Occipital lobe (tissue), 3 donors: ENCODE measurements at places on chromosomes 11 and 22. TPM values are rescaled to one million over a fixed set of nuclear protein-coding genes. Genes with fewer than 3 reads are reported as not detected.

- DNase-seq = no peak
Measured at GRCh38 chr11:131423688-131424087, 53.3 kb downstream of the NTM start.

DNA sequence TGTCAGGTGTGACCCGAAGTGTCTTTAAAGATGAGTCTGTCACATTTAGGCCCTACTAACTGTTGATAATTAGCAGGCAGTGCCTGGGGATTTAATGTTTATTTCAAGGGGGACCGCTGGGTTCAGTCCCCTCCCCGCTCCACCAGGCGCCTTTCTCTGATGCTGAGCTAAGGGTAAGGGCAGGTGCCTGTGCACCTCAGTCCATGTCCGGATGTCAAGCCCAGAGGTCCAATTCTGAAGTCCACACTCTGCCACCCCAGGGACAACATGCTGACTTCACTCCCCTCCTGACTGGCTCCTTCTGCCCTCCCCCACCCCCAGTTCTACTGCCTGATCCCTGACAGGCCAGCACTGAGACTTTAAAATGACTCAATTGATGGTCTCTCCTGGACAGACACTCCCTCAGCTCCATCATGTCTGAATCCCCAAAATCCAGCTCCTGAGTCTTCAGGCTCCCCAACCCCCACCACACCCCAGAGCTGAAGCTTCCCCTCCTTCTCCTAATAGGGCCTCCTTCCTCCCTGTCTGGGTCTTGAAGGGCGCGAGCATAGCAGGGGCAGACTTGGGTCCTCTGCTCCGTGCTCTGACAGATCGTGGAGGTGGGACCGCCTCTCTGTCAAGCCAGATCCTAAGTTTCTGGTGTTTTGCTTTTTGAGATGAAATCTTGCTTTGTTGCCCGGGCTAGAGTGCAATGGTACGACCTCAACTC is 49.8 kb upstream of the ANO1 start:
- DNase-seq = no peak

DNA sequence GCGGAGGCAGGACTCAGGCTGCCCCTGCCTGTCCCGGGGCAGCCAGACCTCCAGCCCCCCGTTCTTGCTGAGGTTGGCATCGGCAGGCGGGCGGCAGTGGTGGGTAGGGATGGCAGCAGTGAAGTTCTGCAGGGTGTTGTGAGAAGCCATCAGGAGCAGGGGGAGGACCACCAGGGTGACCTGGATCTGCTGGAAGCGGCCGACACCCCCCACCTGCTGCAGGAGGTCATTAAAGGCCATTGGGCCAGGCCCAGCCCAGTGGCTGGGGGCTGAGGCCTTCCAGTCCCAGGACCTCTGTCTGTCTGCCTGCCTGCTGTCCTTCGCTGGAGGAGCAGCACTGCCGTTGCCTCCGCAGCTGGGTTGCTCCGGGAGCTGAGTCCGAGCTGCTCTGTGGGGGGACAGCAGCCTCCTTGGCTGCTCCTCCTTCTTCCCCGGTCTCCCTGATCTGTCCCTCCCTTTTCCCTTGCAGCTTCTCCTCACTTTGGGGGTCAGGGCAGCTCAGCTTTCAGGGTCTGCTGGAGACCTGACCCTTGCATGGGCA is at the start of gene SLC22A6:
Gene SLC22A6 (minus strand): TSS at position 517 of the 541 bp plus-strand sequence. CDS start 277 bp downstream, at position 240.
- no peak for DNase-seq

- DNase-seq = no peak
Measured at GRCh38 chr11:17703951-17704350, 15.4 kb upstream of the MYOD1 start.

DNA sequence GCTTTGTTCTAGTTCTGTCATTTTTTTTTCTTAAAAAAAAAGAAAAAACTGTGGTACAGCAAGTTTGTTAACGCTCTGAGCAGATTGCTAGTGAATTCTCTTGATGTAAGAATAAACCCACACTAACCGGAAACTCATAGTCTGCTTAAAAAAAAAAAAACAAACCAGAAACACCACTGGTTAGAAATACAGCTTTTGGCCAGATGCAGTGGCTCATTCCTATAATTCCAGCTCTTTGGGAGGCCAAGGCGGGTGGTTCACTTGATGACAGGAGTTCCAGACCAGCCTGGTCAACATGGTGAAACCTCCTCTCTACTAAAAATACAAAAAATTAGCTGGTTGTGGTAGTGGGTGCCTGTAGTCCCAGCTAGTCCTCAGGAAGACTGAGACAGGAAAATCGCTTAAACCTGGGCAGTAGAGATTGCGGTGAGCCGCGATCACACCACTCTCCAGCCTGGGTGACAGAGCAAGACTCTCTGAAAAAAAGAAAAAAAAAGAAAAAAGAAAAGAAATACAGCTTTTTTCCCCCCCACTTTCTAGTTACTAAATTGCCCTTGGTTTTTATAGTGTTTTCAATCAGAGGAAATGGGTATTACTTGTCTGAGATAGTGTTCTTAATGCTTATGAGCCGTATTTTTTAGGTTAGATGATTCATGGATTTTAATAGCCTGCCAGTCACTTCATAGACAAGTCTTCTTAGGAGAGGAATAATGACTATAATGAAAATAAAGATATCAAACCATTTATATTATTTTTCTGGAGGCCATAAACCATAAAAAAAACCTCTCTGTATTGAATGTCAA is 222.8 kb downstream of the DDX10 start:
- DNase-seq = no peak

GRCh38 chr22:47060718-47061117 is 298.3 kb downstream of the TBC1D22A start:
- DNase-seq = no peak

DNA sequence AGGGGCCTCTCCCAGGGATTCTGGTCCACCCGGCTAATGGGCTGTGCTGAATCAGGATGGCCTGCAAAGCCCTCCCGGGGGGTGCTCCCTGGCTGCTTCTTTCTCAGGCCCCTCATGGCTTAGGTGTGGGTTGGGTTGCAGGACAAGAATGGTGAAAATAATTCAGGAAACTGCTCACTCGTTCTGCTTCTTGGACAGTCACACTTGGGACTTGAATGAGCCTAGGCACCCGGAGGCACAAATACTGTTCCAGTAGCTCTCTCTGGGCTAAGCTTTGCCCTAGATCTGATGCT is 83.2 kb downstream of the TRIM29 start:
- no peak for DNase-seq

DNA sequence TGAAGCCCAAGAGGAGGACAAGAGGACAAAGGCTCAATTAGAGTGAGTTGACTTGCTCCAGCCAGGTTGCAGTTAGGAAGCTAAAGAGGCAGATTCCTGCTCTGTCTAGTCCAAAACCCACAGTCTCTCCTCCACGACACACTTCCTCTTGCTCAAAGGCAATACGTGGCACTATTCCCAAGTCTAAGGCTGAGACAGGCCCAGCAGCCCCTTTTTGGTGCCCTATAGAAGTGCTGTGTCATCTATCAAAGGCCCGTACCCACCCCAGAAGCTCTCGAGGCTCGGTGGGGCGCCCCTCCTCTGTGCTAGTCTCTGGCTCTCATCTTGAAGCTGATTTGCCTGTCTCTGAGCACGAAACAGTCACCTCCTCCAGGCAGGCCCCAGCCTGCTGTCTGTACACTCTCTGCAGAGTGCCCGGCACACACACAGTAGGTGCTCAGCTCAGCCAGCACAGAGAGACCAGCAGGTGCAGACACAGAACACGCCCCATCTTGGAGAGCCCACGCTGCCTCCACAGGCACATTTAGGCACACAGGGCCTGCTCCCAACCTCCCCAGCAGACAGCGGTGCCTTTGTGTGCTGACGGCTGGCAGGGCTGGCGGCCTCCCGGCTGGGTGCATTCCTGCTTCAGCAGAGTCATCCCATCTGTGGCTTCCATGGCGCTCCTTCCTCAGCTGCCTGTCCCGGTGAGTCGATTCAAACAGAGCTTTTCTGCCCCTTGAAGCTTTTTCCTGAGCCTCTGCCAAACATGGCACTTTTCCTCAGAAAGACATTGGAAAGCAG is 52.8 kb downstream of the MYH9 start:
- peak; percentile 64 for DNase-seq

GRCh38 chr22:40221055-40221414 is 43.3 kb downstream of the TNRC6B start:
- no peak for DNase-seq

- no peak for DNase-seq
Measured at GRCh38 chr11:62143727-62144126, 19.9 kb downstream of the INCENP start.

DNA sequence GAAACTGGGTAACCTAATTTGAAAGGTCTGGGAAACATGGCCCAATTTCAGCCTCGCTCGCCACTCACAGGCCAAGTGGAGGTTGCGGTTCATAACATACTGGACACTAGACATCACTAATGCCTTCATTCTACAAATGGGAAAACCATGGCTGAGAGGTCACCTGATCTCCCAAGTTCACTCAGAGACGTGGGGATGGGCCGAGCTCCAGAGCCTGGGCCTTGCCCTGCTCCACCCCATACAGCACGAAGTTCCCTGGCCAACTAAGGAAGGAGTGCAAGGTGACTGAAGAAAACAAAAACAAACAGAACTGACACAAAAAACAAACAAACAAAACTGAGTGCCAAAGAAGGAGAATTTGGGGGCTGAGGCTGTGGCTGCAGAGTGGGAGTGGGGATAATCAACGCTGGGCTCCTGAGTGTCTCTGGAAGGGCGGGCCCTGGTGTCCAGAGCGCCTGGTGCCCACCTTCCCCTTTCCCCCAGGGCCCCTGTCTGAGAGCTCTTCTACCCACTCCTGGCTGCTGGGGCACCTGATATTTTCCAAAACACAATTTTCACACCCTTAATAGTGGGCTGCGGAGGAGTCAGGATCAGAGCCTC is 46.5 kb upstream of the ADA2 start:
- no peak for DNase-seq

- no peak for DNase-seq
Measured at GRCh38 chr11:68206211-68206610, 6.9 kb downstream of the KMT5B start.

DNA sequence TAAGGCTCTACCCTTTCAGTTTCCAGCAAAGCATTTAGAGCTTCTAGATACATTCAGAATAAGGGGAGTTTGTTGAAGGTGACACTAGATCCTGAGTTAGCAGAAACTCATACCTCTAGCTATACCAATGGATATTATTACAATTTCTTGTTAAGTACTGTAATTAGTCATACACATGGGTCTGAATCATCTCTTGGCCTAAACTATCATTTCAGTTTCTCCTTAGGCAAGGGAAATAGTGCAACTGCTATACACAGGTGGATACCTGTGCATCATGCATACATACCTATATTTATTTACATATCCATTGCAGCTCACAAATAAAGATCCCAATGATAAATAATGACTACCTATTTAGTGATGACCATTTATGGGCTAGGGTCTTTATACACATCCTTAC is 45.1 kb upstream of the PAX6 start:
- no peak for DNase-seq

GRCh38 chr11:76592961-76593360 is 77.6 kb downstream of the LRRC32 start:
- DNase-seq = no peak

GRCh38 chr11:126640186-126640585 is 284.7 kb downstream of the ST3GAL4 start:
- no peak for DNase-seq

- DNase-seq = no peak
Measured at GRCh38 chr11:113538451-113539412, 63.5 kb upstream of the DRD2 start.

DNA sequence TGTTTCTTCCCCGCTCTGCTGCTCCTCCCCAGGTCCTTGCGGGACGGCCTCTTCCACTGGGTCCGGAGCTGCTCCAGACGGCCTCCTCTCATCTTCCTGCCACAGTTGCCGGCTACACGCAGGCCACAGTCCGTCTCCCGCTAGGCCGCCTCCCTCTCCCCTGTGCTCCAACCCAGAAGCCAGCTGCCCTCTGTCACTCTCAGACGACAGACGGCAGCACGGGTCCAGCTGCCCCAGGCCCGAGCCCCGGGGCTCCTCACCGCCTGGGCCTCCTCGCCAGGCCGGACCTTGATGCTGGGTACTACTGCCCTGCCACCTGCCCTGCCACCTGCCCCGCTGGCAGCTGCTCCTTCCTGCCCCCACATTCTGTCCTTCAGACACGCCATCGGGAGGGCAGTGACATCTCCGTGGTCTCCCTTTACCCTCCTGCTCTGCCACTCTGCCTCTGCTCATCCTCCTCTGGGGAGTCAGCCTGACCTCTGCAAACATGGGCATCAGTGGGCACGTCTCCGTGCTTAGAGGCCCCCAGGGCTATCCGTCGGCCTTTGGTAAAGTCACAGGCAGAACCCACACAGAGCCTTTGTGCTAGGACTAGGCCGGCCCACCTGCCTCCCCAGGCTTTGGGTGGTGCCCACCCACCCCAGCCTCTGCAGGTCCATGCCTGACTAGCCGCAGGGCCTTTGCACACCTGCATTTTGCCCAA is 43.1 kb upstream of the TH start:
- no peak for DNase-seq

DNA sequence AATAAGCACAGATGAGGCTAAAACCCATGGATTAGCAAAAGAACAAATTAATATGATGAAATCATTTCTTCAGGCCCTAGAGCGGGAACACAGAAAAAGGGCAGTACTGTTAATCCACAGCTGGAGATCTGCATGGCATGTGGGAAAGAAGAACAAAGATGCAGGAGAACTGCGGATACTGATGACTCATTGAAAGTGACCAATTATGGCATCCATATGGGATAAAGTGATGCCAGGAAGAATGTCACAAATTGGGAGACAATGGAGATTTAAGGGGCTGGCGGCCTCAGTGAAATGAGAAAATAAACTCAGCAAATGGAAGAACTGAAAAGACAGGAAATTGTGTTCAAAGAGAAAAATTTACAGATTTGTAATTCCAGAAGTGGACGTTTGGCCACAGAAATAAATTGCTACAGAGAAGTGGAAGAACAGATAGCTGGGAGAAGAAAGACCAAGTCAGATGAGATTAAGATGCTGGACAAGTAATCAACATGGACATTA is 39.4 kb downstream of the SIK3 start:
- no peak for DNase-seq

- no peak for DNase-seq
Measured at GRCh38 chr11:83643115-83643514, 356.9 kb upstream of the CCDC90B start.

Gene PISD
- total RNA-seq = 37.4 TPM

Gene PHLDA2
- total RNA-seq = not detected

Gene BTG4
- not detected for total RNA-seq

Gene LYVE1
- total RNA-seq = 9.0 TPM

Gene PHETA2
- 3.0 TPM for total RNA-seq

Gene BSCL2
- total RNA-seq = 133 TPM

Gene ZC3H12C
- total RNA-seq = 32.0 TPM

Gene FJX1
- total RNA-seq = 78.8 TPM

Gene DESI1
- total RNA-seq = 18.1 TPM

Gene MIAT
- 221 TPM for total RNA-seq

Gene DCDC1
- 1.2 TPM for total RNA-seq

Gene ELFN2
- 14.7 TPM for total RNA-seq

Gene TMEM258
- 39.6 TPM for total RNA-seq

Gene POU2F3
- total RNA-seq = not detected

Gene PKNOX2
- 5.3 TPM for total RNA-seq

Gene FGF3
- not detected for total RNA-seq

Gene ABTB2
- 3.7 TPM for total RNA-seq

Gene PPME1
- 41.6 TPM for total RNA-seq

Gene RHOD
- not detected for total RNA-seq

Gene MSANTD2
- total RNA-seq = 18.9 TPM

Gene SCGB1D2
- total RNA-seq = not detected

Gene ACCS
- total RNA-seq = 7.6 TPM

Gene TRIM51
- total RNA-seq = not detected
